ENCODE measurements at places on chromosomes 6 and 20. TPM values are rescaled to one million over a fixed set of nuclear protein-coding genes. Genes with fewer than 3 reads are reported as not detected.

DNA sequence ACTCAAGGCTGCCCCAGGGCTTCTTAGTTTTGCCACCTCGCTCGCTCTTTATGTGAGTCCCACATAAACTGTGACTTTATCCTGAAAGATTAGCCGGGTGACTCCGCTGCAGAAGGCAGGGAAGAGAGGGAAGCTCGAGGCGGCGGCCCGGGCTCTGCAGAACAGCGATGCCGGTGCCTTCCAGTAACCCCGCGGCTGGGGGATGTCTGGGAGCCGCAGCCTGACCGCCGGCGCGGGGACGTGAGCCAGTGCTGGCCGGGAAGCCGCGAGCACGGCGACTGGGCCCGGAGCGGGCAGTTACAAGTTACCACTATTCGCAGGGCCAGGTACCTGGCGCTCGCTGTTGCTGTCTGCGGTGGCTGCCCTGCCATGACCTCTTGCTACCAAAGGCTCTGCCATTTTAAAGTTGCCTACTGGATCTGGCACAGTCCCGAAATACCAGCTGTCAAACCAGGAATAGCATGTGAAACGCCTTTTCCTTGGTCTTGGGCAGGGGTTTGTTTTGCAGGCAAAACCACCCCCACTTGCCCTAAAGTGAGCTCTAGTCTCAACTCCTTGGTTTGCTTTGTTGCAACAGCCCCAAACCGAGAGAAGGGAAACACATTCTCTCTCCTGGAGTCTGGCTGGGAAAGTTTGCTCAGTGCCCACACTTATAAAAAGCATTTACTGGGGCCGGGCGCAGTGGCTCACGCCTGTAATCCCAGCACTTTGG lies 124.0 kb upstream of the SLC2A12 start:
- H3K27ac ChIP-seq: peak overlapping the region; percentile 98
- DNase-seq: peak; percentile 62
- H3K27me3 ChIP-seq: no peaks in the 10 kb centered on the region
- H3K4me3 ChIP-seq: peak overlapping the region; percentile 85

GRCh38 chr6:165060720-165061119 lies 248.7 kb downstream of the C6orf118 start:
- DNase-seq: no peak
- H3K36me3 ChIP-seq: no peaks in the 10 kb centered on the region
- no peak overlapping the region for H3K4me3 ChIP-seq
- no peaks in the 10 kb centered on the region for H3K4me1 ChIP-seq
- H3K27me3 ChIP-seq: no peaks in the 10 kb centered on the region
- H3K27ac ChIP-seq: no peak overlapping the region

CD93 gene
- polyA plus RNA-seq: 180 TPM

KHDC1 gene
- 4.2 TPM for polyA plus RNA-seq

PRSS16 gene
- polyA plus RNA-seq: not detected

OVOL2 gene
- polyA plus RNA-seq: not detected

GRM1 gene
- polyA plus RNA-seq: 0.03 TPM

- no peak for DNase-seq
- no peaks in the 10 kb centered on the region for H3K27me3 ChIP-seq
- H3K4me1 ChIP-seq: no peaks in the 10 kb centered on the region
- H3K27ac ChIP-seq: no peak overlapping the region
- no peaks in the 10 kb centered on the region for H3K36me3 ChIP-seq
Observed at GRCh38 chr6:122673343-122673961, 63.2 kb downstream of the PKIB start.

Data from endothelial cell of umbilical vein (primary cell).